ENCODE measurements at places on chromosomes 3 and 15.

DNA sequence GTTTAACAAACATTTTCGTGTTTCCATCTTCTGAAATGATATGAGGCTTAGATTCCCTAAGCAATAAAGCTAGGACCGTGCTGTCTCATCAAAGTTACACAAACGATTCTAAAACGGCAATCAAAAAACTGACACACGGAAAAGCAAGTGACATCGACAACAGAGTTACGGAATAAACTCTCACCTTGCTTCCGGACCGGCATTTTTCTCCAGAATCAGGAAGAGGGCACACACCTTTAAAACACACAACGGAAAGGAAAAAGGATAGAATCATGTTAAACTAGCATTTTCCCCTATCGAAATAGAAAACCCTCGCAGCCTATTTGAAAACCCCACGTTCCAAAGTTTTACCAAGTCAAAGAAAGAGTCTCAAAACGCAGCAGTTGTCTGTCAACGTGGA lies 1.4 kb downstream of the DLG1 start:
- DNase-seq: no peak

- DNase-seq: no peak
Observed at GRCh38 chr3:46145147-46145546, 63.0 kb downstream of the CCR1 start.

DNA sequence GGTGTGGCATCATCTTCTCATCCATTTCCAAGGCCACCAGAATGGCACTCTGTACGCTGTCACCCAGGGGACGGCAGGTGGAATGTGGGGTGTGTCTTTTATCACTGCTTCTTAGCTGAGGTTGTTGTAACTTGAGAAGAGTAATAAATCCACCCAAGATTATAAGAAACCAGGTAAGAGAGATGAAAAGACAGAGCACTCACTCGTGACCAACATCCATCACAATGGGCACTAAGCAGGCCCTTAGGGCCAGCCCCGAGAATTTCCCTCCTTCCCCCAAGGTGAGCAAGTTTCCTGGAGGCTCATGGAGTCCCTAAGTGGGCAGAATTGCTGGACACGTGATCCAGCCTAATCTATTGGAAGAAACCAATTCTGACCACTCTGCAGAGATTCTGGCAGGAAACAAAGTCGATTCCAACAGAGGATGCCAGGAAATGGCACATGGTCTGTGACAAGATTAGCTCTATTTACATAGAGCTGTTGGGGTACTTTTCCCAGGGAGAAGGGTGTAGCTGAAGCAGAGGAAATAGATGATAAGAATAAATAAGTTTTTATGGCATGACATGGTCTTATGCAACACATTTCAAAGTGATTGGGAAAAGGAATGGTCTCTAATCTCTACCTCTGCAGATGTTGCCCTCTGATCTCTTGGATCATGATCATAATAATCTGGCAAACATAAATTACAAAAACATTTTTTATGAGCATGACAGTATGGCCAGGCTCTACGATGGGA lies 22.5 kb downstream of the SLC6A20 start:
- no peak for DNase-seq

DNA sequence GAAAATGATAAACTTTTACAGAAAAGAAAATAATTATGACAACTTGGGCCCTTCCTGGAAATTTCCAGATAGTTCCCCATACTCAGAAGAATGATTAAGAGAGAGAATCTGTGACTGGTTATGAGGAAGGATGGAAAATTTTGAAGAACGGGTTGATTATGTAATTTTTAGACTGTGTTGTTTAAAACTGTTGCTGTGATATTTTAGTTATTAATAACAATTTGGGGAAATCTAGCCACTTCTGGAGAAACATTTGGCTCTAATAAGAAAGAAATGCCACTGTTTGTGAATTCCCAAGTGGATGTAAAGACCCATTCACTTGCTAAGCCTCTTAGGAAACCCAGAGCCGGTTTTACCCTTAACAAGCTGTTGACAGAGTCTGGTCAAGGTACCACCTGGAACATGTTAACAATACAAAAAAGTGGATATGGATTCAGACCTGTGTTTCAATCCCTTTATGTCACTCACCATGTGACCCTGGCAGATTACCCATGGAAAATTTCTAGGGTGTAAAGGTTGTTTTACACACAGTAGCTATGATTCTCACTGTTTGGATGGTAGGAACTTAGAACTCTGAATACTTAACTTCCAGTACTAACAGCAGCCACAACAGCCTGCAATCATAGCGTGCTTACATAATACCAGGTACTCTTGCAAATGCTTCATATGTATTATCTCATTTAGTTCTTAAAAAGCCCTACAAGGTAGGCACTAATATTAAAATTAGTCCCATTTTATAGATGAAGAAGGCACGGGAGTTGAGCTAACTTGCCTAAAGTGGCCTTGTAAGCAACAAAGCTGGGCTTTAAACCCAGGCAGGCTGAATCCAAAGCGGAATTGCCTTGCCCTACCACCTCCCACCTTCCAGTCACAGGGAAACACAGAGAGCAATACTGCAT lies 32.0 kb downstream of the ZBTB38 start:
- DNase-seq: no peak

DNA sequence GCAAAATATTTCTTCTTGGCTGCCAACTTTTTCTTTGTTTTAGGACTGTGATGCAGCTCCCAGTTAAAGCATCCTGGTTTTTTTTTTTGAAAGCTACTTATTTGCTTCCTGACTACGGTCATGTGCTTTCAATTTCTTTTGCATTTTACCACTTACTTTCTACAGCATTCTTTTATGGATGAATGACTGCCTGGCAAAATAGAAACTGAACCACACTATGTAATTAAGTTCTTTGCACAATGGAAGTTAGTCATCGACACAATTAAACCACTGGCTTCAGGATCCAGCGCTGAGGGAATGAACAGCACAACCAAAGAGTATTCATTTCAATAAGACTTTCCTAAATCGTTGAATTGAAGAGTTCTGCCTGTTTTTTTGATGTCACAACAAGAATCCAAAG lies 82.2 kb upstream of the EPHA3 start:
- no peak for DNase-seq

DNA sequence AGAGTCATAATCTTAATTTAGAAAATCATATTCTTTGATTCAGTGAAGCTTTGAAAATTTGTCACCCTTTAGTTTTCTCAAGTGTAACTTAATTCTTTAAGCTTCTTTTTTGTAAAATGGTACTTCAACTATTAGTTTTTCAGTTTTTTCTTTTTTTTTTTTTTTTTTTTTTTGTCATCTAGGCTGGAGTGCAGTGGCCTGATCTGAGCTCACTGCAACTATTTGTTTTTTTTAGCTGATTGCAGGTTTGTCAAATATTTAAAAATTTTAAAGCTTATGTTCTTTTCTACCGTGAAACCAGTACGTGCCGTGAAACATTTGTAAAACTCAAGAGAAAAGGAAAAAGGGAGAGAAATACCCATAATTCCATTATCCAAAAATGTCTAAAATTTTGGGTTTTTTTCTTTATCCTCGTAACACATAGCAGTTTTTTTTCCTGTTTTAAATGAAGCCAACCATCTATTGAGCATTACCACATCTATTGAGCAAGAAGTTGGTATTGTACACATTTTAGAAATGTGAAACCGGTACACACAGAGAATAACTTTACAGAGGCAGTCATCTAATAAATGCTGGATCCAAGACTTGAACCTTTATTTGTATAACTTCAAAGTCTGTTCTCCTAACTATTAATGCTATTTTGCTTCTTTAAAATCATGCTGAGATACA lies 25.7 kb downstream of the ECT2 start:
- no peak for DNase-seq

GRCh38 chr3:76138921-76139320 lies 353.6 kb upstream of the ZNF717 start:
- DNase-seq: no peak

GRCh38 chr3:11991751-11992150 lies 12.4 kb upstream of the SYN2 start:
- DNase-seq: no peak

GRCh38 chr3:62237286-62237948 lies 135.9 kb downstream of the FEZF2 start:
- DNase-seq: no peak

GRCh38 chr3:59127071-59127470 lies 77.2 kb upstream of the CFAP20DC start:
- DNase-seq: peak; percentile 51

DNA sequence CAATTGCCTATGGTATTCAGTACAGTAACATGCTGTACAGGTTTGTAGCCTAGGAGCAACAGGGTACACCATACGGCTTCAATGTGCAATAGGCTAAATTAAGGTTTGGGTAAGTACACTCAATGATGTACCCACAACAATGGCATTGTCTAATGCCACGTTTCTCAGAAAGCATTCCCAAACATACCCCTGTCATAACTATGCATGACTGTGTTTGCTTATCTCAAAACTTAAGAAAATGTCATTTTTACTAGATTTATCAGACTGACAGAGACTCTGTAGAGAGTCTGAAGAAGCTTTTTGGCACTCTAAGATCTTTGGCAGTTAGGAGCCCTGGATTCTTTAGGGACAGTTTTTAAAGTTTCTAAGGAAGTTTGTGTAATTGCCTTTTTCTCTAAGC lies 59.9 kb downstream of the MECOM start:
- no peak for DNase-seq

- peak; percentile 29 for DNase-seq
Observed at GRCh38 chr3:126911162-126912026, 71.5 kb upstream of the PLXNA1 start.

DNA sequence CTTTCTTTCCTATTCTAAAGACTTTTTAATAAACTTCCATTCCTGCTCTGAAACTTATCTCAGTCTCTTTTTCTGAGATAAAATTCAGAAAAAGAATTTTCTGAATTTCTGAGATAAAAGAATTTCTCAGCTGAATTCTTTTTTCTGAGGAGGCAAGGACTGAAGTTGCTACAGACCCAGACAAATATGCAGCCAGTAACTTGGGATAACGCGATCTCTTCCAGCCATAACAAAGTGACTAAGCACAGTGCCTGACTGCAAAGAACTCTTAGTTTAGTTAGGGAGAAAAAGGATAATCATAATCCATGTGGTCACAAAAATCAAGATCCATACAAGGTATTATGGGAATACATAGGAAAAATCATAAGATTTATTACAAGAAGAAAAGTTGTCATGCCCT lies 222.0 kb upstream of the GAP43 start:
- DNase-seq: peak; percentile 28

DNA sequence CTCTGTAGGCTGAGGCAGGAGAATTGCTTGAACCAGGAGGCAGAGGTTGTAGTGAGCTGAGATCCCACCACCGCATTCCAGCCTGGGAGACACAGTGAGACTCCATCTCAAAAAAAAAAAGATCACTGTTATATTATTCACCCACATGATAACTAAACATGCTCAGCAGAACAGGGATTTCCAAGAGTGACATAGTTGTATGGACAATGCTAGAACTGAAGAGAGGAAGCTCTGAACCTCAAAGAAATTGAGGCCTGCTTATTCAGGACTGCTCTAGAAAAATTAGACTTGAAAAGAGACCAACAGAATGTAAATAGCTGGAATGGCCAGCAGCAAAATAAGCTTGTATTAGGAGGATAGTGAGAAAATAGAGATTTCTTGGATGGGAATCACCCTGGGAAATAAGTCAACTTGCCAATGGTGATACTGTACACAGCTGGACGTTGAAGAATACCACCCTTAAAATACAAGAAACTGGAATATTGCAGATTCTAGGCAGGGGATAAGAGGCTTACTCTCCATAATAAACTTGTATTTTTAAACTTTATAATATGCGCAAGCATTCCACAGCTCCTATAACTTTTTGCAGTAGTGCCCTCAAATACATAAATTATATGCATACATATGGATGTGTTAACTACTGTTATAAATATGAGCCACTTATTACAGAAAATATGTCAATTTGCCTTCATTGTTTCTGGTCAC lies 28.2 kb downstream of the PIK3CB start:
- DNase-seq: no peak

DNA sequence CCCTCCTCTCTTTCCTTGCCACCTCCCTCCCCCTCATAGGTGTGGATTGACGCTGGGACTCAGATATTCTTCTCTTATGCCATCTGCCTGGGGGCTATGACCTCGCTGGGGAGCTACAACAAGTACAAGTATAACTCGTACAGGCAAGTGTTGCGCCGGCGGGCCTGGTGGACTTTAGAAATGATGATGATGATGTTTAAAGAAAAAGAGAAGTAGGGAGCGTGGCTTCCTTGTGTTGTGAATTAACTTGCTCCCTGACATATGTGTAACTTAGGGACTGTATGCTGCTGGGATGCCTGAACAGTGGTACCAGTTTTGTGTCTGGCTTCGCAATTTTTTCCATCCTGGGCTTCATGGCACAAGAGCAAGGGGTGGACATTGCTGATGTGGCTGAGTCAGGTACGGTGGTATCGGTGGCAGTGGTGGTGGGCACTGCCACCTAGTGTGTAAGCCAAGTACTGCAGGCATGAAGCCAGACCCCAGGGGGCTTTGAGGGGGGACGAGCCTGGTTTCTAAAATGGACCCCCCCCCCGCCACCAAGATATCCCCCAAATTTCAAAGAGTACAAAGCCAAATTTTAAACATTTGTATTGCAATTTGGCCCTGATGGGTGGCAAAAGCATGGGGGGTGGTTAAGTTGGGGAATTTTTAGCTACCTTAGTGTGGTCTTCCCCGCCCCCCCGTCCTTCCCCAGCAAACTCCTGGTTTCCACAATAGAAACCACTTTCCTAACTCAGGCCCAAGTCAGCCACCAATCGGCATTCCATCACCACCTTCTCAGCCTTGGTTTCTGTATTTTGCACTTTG lies 65.6 kb downstream of the SLC6A6 start:
- DNase-seq: peak; percentile 77

Data from AG08396 (cell line).